ENCODE measurements at places on chromosomes 13 and 19.
A peak's percentile ranks its signal among the peaks of the same experiment; 100 is the strongest.

DNA sequence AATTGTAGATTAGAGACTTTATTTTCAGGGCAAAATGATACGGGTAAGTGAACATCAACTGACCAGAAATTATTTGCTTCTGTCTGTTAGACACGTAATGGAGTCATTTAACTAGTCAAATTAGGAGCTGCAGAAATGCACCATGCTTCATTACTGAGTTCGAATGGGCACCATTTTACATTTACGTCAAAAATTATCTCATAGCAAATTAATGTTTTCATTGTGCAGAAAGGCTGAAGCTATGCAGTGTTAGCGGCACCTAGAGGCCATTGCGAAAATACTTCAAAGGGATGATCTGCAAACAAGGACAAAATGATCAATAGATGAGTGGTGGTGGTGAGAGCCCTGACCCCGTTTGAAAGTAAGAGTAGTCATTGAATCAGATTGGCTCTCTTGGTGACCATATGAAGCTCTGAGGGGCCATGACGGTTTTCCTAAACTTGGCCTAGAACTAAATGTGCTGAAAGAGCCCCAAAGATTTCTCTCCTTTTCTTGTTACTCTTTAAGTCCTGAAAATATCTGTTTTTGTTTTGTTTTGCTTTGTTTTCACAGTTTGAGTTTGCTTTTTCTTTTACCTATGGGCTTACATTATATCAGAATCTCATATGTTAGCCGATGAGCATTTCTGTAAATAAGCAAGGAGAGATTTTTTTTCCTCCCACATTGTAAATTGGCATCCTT, 277.9 kb downstream of the ZNF536 start:
- no peak for ATAC-seq
- H3K36me3 ChIP-seq: no peaks in the 10 kb centered on the region
- peaks cover 8% of the 10 kb centered on the region for H3K27me3 ChIP-seq
- H3K27ac ChIP-seq: no peak overlapping the region
- no peak overlapping the region for H3K4me3 ChIP-seq

- H3K27me3 ChIP-seq: no peaks in the 10 kb centered on the region
- H3K4me1 ChIP-seq: no peaks in the 10 kb centered on the region
- no peaks in the 10 kb centered on the region for H3K36me3 ChIP-seq
- H3K27ac ChIP-seq: no peak overlapping the region
- ATAC-seq: no peak
Observed at GRCh38 chr13:53821632-53822031, 793.0 kb downstream of the OLFM4 start.

- H3K27ac ChIP-seq: no peak overlapping the region
- no peak overlapping the region for H3K4me3 ChIP-seq
- ATAC-seq: no peak
- H3K4me1 ChIP-seq: no peaks in the 10 kb centered on the region
- H3K27me3 ChIP-seq: peaks cover 9% of the 10 kb centered on the region
Observed at GRCh38 chr19:18626906-18627305, 9.9 kb upstream of the KLHL26 start.

GRCh38 chr19:53978975-53979801, 12.2 kb upstream of the CACNG6 start:
- H3K4me1 ChIP-seq: peaks cover 7% of the 10 kb centered on the region
- H3K27ac ChIP-seq: no peak overlapping the region
- H3K4me3 ChIP-seq: no peak overlapping the region
- peaks cover 22% of the 10 kb centered on the region for H3K36me3 ChIP-seq

DNA sequence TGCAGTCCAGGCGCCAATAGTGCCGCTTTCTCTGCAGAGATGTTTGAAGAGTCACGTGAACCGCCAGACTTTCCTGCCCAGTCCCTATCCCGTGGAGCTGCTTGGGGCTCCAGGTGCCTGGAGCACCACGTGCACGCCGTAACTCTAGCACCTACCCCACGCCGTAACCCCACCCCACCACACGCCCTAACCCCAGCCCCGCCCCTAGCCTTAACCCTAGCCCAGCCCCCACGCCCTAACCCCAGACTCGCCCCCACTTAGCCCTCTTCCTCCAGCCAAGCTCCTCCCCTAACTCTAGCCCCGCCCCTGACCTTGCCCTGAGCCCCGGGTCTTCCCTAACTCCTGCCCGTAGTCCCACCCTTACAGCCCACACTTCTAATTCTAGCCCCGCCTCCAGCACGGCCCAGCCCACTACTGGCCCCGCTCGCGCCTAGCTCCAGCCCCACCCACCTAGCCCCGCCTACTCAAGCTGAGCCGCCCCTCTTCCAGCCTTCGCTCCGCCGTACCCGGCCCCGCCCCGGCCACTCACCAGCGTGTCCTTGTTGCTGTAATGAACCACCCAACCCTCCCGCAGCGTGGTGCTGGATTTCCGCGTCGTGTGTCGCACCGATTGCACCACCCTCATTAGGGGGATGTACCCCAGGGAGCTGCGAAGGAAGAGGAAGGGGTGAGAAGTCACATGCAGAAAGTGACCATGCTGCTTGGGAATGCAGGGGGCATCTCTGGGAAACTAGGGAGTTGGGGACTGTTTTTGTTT, 19.5 kb downstream of the PRKD2 start:
- H3K4me3 ChIP-seq: no peak overlapping the region
- no peaks in the 10 kb centered on the region for H3K27me3 ChIP-seq
- H3K27ac ChIP-seq: no peak overlapping the region
- H3K36me3 ChIP-seq: peaks cover 82% of the 10 kb centered on the region
- ATAC-seq: peak; percentile 56

- no peak overlapping the region for H3K27ac ChIP-seq
- H3K27me3 ChIP-seq: no peaks in the 10 kb centered on the region
- H3K36me3 ChIP-seq: no peaks in the 10 kb centered on the region
Observed at GRCh38 chr13:33918199-33918932, 100.4 kb downstream of the RFC3 start.

DNA sequence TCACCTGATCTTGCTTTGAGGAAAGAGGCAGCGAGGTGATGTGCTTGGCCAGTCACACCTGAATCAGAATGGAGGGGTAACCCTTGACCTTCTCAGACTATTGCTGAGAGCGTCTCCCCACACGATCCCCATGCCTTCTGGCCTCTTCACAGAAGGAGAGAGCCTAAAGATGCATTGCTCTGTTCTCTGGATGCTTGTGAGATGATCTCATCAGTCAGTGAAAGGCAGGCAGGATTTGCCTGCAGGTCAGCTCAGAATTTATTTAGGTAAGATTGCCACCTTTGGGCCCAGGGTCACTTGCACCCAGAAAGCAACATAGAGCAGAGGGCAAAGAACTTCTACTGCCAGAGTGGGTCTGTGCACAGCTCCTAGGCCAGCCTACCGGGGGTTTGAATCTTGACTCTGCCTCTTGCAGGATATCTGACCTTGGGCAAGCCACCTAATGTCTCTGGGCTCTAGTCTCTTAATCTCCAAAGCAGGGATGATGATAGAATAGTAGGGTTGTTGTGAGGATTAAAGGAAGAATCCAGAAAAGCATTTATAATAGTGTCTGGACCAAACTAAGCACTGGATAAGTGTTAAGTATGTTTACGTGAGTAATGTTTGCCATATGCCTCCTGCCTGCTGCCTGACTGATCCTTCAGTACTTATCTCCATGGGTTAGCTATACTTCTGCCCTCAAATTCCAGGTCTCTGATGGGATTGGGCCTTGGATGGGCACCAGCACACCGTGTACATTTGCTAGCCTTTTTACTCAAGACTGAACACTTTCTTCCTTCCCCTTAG, 8.4 kb upstream of the FLT1 start:
- no peak overlapping the region for H3K4me3 ChIP-seq
- no peaks in the 10 kb centered on the region for H3K4me1 ChIP-seq
- H3K36me3 ChIP-seq: no peaks in the 10 kb centered on the region

DNA sequence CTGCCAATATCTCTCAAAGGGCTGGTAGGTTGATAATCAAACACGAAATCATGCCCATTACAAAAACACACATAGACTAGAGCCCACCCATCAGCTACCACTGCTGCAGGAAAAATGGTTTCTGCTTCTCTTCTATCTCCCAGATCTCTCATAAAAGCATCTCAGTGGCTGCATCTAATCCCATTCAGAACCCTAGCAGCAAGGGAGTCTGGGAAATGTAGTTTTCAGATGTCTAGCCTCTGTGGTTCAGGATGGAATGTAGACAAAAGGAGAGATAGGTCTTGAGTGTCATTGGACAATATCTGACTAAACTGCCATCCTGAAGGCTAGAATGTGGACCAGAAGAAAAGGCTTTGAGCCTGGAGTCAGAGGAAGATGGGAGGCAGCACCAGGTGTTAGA, 32.1 kb downstream of the RDH8 start:
- H3K4me1 ChIP-seq: peaks cover 7% of the 10 kb centered on the region
- no peak overlapping the region for H3K4me3 ChIP-seq
- peaks cover 63% of the 10 kb centered on the region for H3K27me3 ChIP-seq
- no peaks in the 10 kb centered on the region for H3K36me3 ChIP-seq
- no peak overlapping the region for H3K27ac ChIP-seq

DNA sequence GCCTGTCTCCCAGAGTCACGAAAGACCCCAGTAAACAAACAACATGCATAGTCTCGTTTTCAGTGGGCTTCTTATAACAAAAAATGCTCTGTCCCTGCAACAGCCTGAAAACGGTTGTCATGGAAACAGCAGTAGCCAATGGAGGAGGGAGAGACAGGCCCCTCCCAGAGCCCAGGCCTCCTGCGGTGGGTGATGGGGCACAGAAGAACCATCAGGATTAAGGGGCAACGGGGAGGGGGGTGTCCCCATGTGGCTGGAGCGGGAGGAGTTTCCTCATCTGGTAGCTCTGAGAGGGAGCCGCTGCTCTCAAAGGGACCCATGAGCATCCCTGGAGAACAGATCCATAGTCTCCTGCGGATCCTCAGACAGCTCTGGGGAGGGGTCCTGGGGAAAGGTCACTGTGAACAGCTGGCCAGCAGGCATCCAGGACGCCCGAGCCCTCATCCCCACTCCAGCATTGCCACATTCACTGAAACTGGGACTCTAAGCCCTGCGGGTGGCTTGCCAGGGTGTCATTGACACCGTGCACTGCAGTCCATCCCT, 37.5 kb upstream of the PNMA8B start:
- no peak overlapping the region for H3K27ac ChIP-seq
- no peak for ATAC-seq
- H3K4me3 ChIP-seq: no peak overlapping the region
- H3K27me3 ChIP-seq: peaks cover 26% of the 10 kb centered on the region
- H3K4me1 ChIP-seq: peaks cover 26% of the 10 kb centered on the region
- H3K36me3 ChIP-seq: no peaks in the 10 kb centered on the region

DNA sequence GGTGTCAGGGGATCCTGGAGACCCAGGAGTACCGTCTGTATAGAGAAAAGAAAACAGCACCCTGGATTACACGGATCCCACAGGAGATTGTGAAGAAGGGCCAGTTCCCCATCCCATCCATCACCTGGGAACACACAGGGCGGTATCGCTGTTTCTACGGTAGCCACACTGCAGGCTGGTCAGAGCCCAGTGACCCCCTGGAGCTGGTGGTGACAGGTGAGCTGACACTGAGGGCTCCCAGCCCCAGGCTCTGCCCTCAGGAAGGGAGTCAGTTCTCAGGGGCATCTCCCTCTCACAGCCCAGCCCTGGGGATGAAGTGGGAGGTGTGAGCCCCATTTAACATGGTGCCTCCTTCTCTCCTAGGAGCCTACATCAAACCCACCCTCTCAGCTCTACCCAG, 1.3 kb downstream of the LILRA1 start:
- peaks cover 68% of the 10 kb centered on the region for H3K27me3 ChIP-seq
- no peak overlapping the region for H3K4me3 ChIP-seq
- no peaks in the 10 kb centered on the region for H3K36me3 ChIP-seq
- H3K4me1 ChIP-seq: peaks cover 16% of the 10 kb centered on the region
- no peak overlapping the region for H3K27ac ChIP-seq

DNA sequence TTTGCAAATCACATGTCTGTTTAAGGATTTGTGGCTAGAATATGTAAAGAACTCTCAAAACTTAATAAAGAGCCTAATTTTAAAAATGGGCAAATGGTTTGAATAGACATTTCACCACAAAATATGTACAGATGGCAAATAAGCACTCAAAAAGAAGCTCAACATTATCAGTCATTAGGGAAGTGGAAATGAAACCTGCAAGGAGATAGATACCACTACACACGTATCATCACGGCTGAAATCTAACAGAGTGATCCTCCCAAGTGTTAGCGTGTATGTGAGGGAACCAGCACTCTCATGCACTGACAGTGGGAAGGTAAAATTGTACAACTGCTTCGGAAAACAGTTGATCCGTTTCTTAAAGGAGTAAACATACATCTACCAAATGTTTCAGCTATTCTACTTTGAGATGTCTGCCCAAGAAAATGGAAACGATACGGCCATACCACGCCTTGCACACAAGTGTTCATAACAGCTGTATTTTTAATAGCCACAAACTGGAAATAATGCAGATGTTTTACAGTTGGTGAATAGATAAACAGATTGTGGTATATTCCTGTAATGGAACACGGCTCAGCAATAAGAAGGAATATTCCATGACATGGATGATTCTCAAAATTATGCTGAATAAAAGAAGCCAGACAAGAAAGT, 14.5 kb downstream of the ARHGEF7 start:
- H3K27me3 ChIP-seq: no peaks in the 10 kb centered on the region
- H3K27ac ChIP-seq: peak overlapping the region; percentile 76
- H3K36me3 ChIP-seq: no peaks in the 10 kb centered on the region
- ATAC-seq: peak; percentile 97

GRCh38 chr13:26847281-26847680, 86.7 kb upstream of the GPR12 start:
- peaks cover 52% of the 10 kb centered on the region for H3K27me3 ChIP-seq
- H3K27ac ChIP-seq: no peak overlapping the region
- no peak for ATAC-seq
- H3K4me3 ChIP-seq: no peak overlapping the region
- no peaks in the 10 kb centered on the region for H3K4me1 ChIP-seq

DNA sequence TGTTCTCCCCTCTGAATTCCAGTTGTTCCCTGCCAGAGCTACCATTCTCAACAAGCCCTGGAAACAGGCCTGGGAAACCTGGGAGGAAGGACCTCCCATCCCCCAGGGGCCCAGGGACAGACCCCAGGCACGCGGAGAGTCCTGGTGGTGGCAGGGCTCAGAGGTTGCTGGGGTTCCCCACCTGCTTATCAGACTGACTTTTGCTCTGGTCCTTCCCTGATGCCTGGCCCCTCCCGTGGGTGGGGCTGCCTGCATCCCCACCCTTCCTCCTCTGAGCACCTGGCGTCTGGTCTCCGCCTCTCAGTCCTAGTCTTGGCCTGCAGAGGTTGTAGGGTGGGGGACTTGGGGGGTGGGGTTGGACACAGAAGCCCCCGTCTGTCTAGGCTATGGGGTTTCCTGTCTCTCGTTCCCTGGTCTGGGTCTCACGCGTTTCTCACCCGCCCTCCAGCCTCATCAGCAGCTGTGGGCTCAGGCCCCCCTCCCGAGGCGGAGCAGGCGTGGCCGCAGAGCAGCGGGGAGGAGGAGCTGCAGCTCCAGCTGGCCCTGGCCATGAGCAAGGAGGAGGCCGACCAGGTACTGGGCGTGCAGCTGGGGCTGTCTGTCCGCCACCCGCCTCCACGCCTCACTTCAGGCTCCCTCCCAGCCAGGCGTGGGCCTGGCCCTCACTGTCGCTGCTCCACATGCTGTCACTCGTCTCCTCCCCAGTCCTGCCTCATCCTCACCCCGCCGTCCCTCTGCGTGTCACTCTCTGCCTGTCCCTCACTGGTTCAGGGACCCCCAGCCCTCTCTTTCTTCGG, 13.6 kb downstream of the EPN1 start:
- H3K27me3 ChIP-seq: no peaks in the 10 kb centered on the region
- H3K4me3 ChIP-seq: no peak overlapping the region
- H3K36me3 ChIP-seq: peaks cover 63% of the 10 kb centered on the region
- H3K4me1 ChIP-seq: peaks cover 56% of the 10 kb centered on the region
